Stimulated activated CD8-positive, alpha-beta memory T cell treated with anti-CD3 and anti-CD28 coated beads, Interleukin-15, amount 100 ng/mL, for 48 hours (primary cell): ENCODE measurements at places on chromosomes 13 and 19.

DNA sequence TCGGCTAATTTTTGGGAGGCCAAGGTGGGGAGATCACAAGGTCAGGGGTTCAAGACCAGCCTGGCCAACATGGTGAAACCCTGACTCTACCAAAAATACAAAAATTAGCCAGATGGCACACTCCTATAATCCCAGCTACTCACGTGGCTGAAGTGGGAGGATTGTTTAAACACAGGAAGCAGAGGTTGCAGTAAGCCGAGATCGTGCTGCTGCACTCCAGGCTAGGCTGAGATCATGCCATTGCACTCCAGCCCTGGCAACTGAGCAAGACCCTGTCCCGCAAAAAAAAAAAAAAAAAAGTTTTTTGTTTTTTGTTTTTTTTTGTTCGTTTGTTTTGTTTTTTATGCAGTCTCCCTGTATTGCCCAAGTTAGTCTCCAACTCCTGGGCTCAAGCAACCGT lies 21.2 kb downstream of the MAST1 start:
- DNase-seq: no peak

- DNase-seq: no peak
Measured at GRCh38 chr13:40119852-40120251, 464.4 kb downstream of the COG6 start.

GRCh38 chr13:52994051-52994450 lies 34.6 kb upstream of the OLFM4 start:
- DNase-seq: no peak

- DNase-seq: no peak
Measured at GRCh38 chr19:408902-409515, at the start of gene C2CD4C. TSS of gene C2CD4C (minus strand) at chr19:409147. CDS start at chr19:408361, 786 bp downstream.

DNA sequence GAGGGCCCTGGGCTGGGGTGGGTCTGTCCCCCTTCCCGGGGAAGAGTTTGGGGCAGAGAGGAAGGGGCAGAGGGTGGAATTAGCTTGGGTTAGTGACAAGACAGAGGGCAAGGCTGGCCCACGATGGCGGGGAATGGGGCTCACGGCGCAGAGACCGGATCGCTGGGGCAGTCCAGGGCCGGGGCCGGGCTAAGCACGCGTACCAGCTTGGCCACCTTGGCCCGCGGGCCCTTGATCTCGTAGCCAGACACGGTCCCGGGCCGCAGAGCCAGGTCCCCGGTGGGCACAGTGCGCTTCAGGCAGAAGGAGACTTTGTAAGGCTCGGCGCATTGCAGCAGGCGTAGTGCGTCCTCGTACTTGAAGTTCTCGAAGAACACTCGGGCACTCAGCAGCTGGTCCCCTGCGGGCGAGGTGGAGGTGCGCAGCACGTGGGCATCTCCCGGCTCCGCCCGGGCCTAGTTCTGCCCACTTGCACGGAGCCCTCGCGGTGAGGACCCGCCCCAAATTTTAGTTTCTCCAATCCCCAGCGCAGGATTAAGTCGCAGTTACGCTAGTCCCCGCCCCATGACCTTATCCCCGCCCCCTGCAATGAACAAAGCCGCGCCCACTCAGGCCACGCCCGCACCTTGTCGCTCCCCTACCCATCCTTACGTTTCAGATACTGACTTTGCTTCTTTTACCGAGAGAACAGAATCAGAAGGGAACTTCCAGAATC lies 8.6 kb upstream of the HIPK4 start:
- peak; percentile 63 for DNase-seq

- DNase-seq: no peak
Measured at GRCh38 chr19:1744822-1745563, 8.3 kb upstream of the ONECUT3 start.

DNA sequence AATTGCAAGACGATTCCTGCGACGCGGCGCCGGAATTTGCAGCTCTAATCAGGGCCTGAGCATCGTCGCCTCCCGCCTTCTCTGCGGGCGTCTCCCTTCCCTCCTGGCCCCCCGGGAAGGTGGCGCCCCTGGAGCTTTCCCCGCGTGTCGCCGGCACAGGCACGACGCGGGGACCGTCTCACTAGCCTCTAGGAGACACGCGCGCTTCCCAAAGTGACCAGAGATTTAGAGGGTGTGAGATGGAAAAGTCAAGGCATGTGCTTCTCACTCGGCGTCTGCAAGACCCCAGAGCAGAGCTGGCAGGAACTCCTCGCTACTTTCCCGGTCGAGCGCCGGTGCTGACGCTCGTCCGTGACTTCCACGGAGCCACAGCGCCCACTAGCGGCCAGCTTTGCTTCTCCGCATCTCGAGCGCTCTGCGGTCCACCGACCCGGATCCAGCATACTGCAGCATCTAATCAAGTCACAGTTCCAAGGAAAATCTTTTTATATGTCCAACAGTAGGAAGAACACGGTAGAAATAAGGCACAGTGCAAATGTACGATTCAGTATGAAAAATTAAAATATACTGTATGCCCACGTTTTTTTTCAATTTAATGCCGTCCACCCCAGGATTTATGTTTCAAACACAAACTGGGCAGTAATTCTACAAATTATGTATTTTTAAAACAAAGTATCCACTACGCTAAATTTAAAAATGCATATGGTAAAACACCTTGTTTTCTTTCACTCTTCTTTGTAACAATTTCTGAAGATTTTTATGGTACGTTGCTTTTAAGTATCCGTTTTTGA lies 977 bp upstream of the EFNB2 start:
- DNase-seq: peak; percentile 69

DNA sequence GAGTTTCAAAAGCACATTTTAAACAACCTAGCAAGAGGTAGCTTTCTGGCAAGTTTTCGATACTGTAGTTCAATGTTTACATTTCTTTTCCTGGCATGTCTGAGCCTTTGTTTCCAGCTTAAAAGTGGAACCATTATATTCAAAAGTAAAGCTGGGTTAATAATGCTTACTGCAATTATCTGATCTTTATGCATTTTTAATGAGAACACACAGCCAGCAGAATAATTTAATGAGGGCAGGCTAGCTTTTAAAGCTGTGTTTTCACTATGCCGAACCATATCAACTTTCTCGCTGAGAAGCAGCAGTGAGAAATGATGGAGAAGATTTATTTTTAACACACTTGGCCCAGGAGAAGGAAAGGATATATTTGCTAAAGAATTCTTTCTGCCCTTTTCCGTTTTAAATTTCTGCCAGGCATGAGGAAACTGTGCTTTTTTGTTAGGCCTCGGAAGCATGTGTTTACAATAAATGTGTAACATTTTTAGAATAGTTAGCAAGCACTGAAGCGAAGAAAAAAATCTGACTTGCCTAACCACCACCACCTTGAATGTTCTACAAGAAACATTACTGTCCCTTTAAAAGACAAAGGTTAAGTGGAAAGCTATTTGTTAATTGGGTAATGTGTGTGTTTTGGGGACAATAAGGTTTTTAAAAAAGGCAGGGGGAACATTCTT lies 1.0 kb downstream of the MBNL2 start:
- DNase-seq: no peak

- no peak for DNase-seq
Measured at GRCh38 chr13:108725471-108725870, 96.1 kb downstream of the MYO16 start.

DNA sequence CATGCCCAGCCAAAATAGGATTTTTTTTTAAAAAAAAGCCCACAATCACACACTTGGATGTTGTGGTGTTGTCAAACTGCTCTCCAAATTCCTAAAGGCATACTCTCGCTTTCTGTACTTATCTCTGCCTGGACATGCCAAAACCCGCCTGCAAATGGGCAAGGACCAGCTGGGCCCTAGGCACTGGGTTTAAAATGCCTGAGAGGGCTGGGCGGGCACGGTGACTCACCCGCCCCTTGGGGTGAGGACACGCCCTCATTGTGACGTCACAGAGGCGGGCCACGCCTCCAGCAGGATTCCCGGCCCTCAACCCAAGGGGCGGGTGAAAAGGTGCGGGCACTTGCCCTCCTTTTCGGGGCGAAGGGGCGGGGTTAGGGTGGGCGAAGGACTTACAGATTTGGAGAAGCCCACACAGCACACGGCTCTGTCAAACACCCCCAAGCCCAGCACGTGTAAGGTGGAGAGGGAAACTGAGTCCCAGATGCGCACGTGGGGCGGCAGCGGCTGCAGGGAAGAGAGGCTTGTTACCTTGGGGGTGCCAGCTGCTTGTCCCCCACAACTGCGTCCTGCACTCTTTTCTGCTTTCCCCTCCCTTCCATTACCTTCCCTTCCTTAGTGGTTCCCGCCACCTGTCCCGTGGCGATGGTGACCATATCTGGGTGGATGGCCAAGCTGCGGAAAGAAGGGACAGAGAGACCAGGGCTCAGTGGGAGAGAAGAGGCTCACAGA lies 6.6 kb downstream of the EML2 start:
- DNase-seq: peak; percentile 37

GRCh38 chr19:27733551-27734266 lies 1479.2 kb downstream of the UQCRFS1 start:
- no peak for DNase-seq

GRCh38 chr13:27257648-27258253 lies 6.4 kb downstream of the RPL21 start:
- no peak for DNase-seq

DNA sequence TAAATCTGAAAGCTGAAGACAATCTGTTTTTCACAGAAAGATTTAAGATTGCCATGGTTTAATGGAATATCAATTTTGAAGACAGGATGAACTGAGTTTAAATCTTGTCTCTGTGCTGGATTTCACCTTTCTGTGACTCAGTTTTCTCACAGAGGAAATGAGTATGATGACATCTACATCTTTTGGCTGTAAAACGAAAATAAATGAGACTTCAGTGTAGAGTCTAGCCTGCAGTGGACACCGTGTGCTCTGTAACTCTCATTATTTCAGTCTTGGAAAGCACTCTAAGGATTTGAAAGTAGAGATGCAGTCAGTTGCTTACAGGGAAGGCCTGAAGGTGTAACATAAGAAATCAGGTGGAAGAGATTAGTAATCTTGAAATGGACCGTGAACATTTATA lies 150.4 kb downstream of the NALCN start:
- no peak for DNase-seq

DNA sequence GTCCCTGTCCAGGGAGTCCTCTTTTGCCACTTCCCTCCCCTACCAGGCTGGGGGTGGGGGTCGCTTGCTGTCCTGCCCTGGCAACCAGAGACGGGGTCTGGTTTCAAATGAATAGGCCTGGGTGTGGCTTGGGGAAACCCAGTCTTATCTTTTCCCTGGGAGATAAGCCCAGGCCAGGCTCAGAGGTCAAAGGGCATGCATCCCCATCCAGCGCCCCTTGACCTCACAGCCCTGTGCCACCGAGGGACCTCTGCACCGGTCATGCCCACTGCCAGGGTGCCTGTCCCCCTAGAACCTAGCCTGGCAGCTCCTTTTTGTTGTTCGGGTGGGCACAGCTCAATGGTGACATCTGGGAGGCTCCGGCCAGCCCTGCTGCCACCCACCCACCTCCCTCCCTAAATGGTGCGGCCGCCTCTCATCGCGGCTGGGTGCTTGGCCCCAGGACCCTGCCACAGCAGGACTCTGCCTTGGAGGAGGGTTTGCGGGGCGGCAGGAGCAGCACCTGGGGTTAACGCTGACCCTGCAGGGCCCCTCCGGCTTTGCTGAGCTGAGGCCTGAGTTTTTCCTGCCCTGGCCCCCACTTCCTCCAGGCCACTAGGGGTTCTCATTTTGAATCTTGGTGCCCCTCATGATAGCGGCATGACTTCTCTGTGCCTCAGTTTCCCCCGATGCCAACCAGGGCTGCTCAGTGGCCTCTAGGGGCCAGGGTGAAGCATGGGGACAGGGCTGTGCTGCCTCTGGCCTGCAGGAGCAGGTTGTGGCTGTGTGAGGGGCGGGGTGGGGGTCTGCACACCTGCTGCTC lies 2.9 kb upstream of the CERS1 start:
- no peak for DNase-seq

DNA sequence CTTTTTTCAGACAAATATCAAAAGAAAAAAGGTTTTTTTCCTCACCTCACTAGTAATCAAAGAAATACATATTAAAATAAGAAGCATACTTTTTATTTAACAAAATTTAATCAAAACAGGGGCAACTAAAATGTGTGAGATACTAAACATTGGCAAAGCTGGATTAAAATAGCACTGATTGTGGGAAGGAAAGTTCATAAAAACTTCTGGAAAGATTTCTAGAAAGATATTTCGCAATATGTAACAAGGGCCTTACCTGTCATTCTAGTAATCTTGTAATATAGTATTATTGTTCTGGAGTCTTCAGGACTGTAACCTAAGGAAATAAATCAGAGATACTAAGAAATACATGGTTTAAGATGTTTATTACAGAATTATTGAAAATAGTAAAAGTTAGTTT lies 482.5 kb downstream of the SUCLA2 start:
- DNase-seq: no peak

GRCh38 chr13:35349052-35349451 lies 127.4 kb downstream of the MAB21L1 start:
- DNase-seq: no peak

GRCh38 chr13:67200183-67200582 lies 30.0 kb downstream of the PCDH9 start:
- no peak for DNase-seq

GRCh38 chr19:40445780-40446262 lies 1.7 kb upstream of the SERTAD3 start:
- no peak for DNase-seq

DNA sequence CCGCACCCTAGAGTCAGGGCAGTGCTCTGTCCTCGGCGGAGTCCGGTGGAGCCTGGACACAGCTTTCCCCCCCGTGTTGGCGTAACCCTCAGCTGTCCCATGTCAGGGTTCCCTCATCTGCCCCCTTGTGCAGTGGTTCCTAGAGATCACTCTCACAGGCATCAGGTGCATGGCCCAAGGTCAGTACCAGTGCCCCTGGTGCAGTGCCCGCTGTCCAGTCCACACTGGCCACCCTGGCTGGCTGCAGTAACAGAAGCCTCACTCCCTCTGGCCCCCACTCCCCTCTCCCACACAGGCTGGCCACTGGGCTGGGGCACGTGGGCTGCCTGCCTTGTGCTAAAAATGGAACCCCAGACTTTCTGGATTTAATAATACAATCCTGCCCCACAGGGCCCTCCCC lies 49.6 kb upstream of the C1QTNF9B start:
- DNase-seq: no peak

GRCh38 chr13:41848435-41849255 lies 112.3 kb downstream of the VWA8 start:
- no peak for DNase-seq

DNA sequence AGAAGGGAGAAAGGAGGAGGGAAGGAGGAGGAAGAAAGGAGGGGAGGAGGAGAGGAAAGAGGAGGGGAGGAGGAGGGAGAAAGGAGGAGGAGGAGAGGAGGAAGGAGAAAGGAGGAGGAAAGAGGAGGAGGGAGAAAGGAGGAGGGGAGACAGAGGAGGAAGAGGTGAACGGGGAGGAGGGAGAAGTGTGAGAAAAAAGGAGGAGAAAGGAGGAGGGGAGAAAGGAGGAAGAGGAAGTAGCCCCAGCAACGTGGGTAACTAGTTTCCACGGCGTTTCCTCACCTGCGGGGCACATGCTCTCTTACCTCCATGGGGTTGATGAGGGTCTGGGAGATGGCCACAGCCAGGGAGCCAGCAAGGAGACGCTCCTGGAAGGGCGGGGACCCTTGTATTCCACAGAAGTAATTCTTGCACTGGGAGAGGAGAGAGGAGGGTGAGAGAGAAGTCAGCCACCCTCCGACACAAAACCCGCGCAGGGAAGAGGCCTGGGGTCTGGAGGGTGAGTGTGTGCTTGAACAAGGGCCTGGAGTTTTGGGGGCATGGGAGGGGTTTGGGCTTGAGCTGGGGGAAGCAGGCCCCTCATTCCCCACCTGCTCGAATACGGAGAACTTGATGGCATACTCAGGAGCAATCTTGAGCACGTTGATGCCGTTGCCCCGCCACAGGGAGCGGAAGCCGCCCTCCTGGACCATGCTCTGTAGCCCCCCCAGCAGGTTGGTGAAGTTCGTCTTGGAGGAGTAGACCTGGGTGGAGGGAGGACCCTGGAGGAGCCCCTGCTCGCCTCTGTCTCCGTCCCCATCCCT lies 3.9 kb downstream of the SLC25A41 start:
- no peak for DNase-seq
